ENCODE measurements at places on chromosomes 16 and 17. TPM values are rescaled to one million over a fixed set of nuclear protein-coding genes. Genes with fewer than 3 reads are reported as not detected.
A peak's percentile ranks its signal among the peaks of the same experiment; 100 is the strongest.

- no peak for DNase-seq
Measured at GRCh38 chr16:55401046-55401445, 77.0 kb downstream of the IRX6 start.

- DNase-seq: no peak
Measured at GRCh38 chr17:16417399-16417798, 2.0 kb downstream of the TRPV2 start.

DNA sequence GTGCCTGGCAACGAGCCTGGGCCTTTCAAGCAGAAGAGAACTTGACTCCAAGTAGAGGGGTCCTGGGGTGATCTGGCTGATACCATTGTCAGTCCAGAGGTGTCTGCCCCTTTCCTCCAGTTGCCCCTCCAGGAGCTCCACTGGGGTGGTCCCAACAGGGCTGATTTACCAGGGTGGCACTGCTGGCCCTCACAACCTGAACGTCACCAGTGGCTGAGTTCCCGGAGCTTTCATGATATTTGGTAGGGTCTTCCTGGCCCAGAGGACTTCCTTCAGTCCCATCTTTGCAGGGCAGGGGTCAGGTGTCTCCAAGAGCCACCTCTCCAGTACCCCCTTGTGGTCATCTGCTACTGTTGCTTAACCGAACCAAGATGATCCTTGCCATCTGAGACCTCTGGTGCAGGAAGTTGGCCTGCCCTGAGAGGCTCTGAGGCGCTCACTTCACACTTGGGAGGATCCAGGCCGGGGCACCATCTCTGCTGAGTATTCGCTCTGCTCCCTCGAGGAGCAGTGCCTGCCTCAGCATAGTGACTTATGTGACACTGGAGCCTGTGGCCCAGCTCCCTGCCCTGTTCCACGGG lies 3.5 kb downstream of the LIMD2 start:
- DNase-seq: no peak

GRCh38 chr16:66511602-66512271 lies 38.2 kb downstream of the TK2 start:
- no peak for DNase-seq

GRCh38 chr16:11742093-11742535 lies 543 bp downstream of the TXNDC11 start:
- peak; percentile 52 for DNase-seq

- no peak for DNase-seq
Measured at GRCh38 chr17:2174014-2174413, 119.1 kb downstream of the HIC1 start.

GRCh38 chr17:28744972-28745785 lies 1.4 kb downstream of the TRAF4 start:
- DNase-seq: peak; percentile 53

GRCh38 chr17:71063127-71063526 lies 893.8 kb downstream of the KCNJ2 start:
- no peak for DNase-seq

- no peak for DNase-seq
Measured at GRCh38 chr16:79605999-79606398, 5.5 kb upstream of the MAF start.

DNA sequence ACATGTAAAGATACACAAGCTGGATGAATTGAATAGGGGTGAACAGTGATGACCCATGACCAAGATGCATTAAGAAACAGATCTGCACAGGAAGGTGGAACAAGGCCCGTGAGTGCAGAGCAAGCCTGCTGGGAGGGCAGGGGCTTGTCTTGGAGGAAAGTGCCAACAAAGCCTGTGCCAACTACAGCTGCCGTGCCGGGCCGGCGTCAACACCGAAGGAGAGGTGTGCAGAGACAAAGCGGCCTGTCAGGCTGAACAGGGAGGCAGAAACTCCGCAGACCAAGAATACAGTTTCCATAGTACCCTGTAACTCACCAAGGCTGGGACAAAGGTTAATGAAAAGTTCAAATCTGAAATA lies 46.7 kb downstream of the ANKRD11 start:
- DNase-seq: no peak

GRCh38 chr17:2060681-2061440 lies 6.0 kb downstream of the HIC1 start:
- DNase-seq: no peak

DNA sequence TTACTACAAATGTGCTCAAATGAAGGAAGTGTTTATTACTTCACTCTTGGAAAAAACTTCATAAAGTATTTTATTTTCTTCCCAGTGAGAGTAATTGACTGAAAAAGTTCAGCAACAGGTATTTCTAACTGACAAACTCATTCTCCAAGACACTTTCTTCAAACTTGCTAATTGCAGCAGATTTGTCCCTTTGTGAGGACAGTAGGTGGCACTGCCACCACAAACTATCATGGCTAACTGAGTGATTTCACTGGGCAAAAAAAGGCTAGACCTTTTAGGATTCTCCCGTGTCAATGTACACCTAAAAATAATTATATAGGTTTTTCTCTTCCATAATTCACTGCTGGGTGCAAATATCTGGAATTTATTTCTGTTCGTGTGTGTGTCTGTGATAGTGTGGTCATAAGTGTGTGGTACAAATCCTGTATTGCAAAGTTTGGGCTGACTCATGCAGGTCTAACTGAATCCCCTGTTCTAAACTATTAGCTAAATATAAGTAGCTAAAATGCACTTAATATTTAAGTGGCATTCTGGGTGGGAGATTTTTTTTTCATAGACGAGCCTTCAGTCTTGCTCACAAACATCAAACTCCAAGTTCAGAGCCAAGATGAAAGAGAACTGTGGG lies 3.9 kb downstream of the HS3ST3A1 start:
- DNase-seq: no peak

GRCh38 chr17:76234354-76234679 lies 6.0 kb downstream of the RNF157 start:
- DNase-seq: no peak

GRCh38 chr17:77884967-77885641 lies 73.4 kb upstream of the TNRC6C start:
- no peak for DNase-seq

GRCh38 chr17:31369266-31369665 lies 22.2 kb upstream of the RAB11FIP4 start:
- no peak for DNase-seq

GRCh38 chr17:50060951-50061712 lies 5.2 kb downstream of the ITGA3 start:
- peak; percentile 83 for DNase-seq

DNA sequence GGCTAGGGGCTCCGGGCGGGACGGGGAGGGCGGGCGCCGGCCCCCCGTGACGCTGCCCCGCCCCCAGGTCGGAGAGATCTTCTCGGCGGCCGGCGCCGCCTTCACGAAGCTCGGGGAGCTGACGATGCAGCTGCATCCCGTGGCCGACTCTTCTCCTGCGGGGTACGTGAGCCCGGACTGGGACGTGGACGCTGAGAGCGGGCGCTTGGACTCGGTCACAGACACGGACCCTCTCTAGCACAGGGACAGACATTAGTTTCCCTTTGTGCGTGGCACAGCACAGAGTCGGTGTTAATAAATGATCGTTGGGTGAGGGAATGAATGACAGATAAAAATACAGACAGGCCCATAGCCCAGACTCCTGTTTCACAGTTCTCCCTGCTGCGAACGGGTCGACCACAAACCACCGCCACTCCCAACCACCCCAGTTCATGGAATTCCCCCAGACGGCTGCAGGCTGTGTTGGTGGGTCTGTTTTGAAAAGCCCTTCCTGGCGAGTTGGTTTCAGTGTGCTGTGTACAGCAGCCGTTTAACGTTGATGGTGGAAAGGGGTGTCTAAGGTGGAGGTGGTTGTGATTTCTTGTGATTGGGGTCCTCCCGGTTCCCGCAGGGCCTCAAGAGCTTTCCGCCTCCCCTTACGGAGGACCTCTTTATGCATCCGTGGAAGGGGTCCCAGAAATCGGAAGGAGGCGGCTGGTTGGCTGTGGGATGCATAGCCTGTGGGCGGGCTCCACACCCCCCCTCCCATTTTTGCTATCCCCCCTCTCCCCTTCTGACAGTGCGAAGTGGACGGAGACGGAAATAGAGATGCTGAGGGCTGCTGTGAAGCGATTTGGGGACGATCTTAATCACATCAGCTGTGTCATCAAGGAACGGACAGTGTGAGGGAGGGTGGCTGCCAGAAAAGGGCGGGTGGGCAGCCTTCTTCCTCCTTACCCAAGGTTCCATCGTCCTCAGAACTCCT lies 2.9 kb downstream of the RNASEK start:
- no peak for DNase-seq

DNA sequence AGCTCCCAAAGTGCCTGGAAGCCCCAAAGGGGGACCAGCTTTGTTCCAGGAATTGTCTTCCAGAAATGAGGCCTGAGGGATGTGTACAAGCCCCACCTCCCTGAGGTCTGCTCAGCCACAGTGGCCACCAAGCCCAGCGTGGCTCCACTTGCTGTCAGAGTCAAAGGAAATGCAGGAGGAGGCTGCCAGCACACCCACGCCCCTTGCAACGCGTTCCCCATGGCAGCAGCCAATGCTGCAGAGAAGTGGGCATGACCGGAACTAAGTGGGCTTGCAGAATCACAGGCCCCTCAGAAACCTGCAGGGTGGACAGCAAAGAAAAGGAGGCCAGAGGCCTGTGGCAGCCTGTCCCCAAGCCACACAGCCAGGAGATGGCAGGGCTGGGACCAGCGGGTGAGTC lies 320.8 kb downstream of the FOXL1 start:
- DNase-seq: no peak

DNA sequence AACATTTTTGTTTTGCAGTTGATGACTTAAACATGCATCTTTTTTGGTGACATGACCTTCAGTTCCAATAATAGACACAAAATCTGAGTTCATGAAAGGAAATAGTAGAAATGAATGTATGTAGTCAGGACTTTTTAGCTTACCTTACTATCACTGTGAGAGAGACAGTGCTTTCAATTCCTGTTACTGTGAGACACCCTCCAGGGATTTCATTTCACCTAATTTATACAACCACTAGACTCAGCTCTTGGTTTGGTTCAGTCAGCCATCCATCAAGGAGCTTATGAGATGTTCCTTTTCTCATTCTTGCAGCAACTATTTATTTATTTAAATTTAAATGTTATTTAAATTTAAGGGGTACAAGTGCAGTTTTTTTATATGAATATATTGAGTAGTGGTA lies 77.9 kb downstream of the MAP2K4 start:
- no peak for DNase-seq

DNA sequence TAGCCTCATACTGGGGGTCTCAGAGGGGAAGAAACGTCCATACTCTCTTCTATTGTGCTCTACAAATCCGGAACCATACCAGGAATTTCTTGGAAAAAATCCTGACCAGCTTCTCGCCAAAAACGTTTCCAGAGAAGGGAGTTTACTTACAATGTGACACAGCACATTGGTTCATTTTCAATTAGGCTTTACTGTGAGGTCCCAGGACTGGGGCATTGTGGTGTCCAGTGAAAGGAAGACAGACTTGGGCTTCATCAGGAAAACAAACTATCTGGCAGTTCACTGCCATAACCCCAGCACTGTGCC lies 14.7 kb downstream of the MPP2 start:
- DNase-seq: no peak

- peak; percentile 78 for DNase-seq
Measured at GRCh38 chr16:85275533-85276249, 163.4 kb upstream of the CIBAR2 start.

C17orf50 gene
- polyA plus RNA-seq: not detected

TBC1D3G gene
- polyA plus RNA-seq: not detected

TMIGD1 gene
- polyA plus RNA-seq: not detected

RDM1 gene
- not detected for polyA plus RNA-seq

ASPA gene
- 0.26 TPM for polyA plus RNA-seq

TTLL6 gene
- 0.06 TPM for polyA plus RNA-seq

GHDC gene
- 7.0 TPM for polyA plus RNA-seq

PRAC1 gene
- polyA plus RNA-seq: not detected

CBFA2T3 gene
- 17.6 TPM for polyA plus RNA-seq

TEX14 gene
- polyA plus RNA-seq: 0.07 TPM

ST6GALNAC1 gene
- polyA plus RNA-seq: 3.4 TPM

CD79B gene
- 11.6 TPM for polyA plus RNA-seq

TLCD3B gene
- not detected for polyA plus RNA-seq

SAMD14 gene
- polyA plus RNA-seq: 1.9 TPM

PRSS8 gene
- 0.09 TPM for polyA plus RNA-seq

TANC2 gene
- polyA plus RNA-seq: 1.4 TPM

KRTAP4-6 gene
- not detected for polyA plus RNA-seq

HAS3 gene
- 0.65 TPM for polyA plus RNA-seq
